A549 treated with DMSO at 1 μM for 4 hours (cell line): ENCODE measurements at places on chromosomes 7 and 10. TPM values are rescaled to one million over a fixed set of nuclear protein-coding genes. Genes with fewer than 3 reads are reported as not detected.

CADPS2 gene
- 0.04 to 0.12 TPM (median 0.07 TPM) in 5 replicates for total RNA-seq

SPDYE8 gene
- not detected in 5 replicates for total RNA-seq

STK31 gene
- total RNA-seq: 0.31 to 0.51 TPM (median 0.43 TPM) in 5 replicates

DGKB gene
- total RNA-seq: not detected in 5 replicates

PITX3 gene
- 0.25 to 0.37 TPM (median 0.30 TPM) in 4 of 5 replicates, not detected in the other for total RNA-seq

SP4 gene
- 0.90 to 2.1 TPM (median 1.6 TPM) in 5 replicates for total RNA-seq

EEPD1 gene
- total RNA-seq: 45.8 to 58.6 TPM (median 55.2 TPM) in 5 replicates
